ENCODE measurements at places on chromosomes 5 and 9.

GRCh38 chr9:18721995-18722310 lies 248.0 kb downstream of the ADAMTSL1 start:
- no peak for DNase-seq

DNA sequence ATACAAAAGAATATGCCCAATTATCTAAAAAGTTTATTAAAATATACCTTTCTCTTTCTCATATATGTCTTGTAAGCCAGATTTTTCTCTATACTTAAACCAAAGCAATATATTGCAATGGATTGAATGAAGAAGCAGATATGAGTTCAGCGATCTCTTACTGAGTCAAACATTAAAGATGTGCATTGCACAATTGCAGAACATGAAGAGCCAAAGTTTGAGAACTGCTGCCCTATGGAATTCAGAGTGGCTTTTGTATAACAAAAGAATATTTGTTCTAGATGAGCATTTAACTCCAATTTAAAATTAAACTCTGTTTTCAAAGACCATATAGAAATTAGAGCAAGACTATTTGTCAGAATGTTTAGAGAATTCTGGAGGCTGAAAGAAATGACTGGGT lies 519.0 kb upstream of the DAB2 start:
- DNase-seq = no peak

DNA sequence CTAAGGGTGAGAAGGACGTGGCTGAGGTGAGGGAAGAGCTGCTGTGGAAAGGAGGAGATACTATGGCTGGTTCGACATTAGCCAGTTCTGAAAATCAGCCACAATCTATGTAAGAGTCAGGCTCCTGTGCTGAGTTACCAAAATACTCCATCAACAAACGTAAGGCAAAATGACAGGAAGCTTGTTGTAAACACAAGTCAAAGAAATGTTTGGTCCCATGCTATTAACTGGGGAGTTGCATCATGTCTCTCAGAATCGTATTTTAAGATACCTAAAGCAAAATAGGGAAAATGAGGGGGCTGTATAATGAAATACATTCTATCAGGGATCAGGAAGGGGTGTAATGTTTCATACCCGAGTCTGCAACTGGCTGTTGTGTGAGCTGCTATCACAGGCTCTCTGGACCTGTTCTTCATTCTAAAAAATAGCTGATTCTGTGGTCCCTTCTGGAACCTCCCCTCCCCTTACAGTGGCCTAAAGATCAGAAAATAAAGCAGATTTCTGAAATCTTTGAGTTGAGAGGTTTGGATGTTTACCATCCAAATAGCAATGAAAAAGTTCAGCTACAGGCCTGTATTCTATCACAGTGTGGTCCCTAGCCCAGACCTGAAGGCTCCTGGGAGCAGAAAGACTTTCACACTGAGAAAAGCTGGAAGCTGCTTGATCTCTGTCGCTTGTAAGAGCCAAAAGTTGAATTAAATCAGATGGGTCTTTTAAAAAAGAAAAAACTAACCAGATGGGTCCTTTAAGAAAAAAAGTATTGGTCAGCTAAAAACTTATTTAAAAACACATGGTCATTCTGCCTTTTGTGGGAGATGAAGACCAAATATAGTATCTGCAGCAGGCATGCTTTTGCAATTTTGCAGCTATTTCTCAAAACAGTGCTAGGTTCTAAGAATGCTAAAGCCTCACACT lies 97.8 kb upstream of the SMC5 start:
- DNase-seq = no peak

DNA sequence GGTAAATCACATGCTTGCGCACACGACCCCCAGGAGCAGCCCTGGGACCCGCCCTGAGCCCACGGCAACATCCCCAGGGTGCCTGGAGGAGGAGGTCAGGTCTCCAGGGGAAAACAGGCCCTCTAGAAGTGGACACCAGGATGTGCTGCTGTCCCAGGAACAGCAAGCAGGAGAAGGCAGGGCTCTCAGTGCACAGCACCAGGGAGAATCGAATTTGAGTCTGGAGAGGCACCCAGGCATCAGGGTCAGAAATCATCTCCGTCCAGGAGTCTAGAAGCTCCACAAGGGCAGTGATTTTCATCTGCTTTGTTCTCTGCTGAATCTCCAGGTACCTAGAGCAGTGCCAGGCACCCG lies 93.6 kb downstream of the PAX5 start:
- DNase-seq = no peak

- DNase-seq = no peak
Observed at GRCh38 chr5:15796557-15796956, 296.6 kb downstream of the FBXL7 start.

- no peak for DNase-seq
Observed at GRCh38 chr5:136396886-136397285, 31.5 kb upstream of the TRPC7 start.

DNA sequence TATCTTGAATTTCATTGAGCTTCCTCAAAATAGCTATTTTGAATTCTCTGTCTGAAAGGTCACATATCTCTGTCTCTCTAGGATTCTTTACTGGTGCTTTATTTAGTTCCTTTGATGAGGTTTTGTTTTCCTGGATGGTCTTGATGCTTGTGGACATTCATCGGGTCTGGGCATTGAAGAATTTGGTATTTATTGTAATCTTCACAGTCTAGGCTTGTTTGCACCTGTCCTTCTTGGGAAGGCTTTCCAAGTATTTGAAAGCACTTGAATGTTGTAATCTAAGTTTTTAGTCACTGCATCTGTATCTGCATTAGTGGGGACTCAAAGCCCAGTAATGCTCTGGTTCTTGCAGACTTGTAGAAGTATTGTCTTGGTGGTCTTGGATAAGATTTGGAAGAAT lies 47.8 kb downstream of the SMIM15 start:
- no peak for DNase-seq

GRCh38 chr9:93599571-93600403 lies 23.4 kb downstream of the PHF2 start:
- no peak for DNase-seq

DNA sequence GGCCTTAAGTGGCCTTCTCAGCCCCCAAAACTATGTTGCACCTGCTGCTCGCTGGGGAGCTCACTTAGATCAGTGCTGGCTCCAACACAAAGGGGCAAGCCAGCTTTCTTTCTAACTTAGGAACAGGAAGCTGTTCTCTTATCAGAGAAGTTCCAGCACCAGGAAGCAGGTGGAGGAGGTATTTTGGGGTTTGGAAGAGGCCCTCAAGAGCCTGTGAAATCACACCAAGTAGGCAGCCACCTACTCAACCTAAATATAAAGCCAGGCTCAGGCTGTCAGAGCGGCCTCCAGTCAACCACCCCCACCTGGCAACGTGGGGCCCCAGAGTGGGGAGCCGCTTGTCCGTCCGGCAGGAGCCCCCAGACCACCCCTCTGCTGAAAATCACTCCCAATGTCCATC lies 152.8 kb downstream of the OLFM1 start:
- DNase-seq = no peak

GRCh38 chr5:157460921-157461792 lies 1.1 kb downstream of the NIPAL4 start:
- DNase-seq = no peak

DNA sequence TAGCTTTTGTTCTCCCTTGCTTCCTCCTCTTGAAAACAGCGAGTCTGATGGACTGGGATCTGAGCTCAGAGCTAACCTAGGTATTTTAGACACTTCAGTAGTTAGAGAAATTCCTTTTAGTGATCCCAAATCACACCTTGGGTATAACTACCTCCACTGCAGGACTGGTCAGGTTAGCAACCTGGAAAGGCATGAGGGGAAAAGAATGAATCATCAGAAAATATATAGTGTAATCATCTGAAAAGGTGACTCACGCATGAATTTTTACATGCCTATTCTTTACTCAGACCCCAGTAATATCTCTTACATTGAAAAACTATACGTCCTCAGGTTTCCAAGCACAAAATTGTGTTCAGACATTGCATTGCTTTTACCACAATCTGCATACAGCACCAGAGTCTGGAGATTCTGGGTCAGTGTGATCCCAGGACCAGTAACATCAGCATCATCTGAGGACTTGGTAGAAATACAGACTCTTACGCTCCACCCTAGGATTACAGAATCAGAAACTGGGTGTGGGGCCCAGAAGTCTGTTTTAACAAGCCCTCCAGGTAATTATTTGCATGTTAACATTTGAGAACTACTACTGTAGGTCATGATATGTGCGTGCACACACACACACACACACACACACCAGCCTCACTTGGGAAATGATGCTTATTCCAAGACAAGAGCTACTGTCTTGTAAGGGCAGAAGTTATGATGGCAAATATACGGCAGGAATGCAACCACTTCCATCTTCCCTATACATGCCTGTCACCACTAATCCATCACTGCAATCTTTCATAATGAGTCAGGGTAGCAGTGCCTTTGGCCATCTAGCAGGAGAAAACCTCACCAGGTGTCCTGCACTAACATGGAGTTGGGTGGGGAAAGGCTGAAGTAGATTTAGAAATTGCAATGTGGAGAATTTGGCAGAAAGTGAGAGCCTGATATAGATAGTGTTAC lies 271.6 kb upstream of the MAP3K1 start:
- no peak for DNase-seq

GRCh38 chr9:17757816-17758215 lies 178.9 kb downstream of the SH3GL2 start:
- no peak for DNase-seq

GRCh38 chr5:132298298-132299212 lies 4.4 kb downstream of the SLC22A4 start:
- no peak for DNase-seq

DNA sequence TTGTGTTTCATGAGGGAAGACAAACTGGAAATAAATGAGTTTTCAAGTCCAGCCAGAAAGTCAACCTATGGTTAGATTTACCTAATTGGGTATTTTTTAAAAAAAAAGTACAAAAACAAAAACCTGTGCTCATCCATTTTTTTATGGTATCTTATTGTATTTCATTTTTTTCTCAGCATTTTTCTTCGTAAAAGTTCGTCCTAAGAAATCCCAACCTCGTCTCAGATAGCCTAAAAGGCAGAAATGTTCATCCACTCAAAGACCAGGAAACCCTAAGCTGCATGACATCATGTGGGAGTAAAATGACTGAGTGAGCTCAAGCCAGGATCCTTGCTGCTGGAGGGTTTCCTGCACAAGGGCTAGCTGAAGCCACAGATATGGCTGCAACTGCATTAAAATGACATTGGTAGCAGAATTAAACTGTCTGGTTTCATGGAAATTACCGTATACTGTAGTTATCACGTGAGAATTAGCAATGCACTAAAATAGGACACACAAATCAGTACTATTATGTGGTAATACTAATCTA lies 70.4 kb downstream of the NFIB start:
- DNase-seq = no peak

DNA sequence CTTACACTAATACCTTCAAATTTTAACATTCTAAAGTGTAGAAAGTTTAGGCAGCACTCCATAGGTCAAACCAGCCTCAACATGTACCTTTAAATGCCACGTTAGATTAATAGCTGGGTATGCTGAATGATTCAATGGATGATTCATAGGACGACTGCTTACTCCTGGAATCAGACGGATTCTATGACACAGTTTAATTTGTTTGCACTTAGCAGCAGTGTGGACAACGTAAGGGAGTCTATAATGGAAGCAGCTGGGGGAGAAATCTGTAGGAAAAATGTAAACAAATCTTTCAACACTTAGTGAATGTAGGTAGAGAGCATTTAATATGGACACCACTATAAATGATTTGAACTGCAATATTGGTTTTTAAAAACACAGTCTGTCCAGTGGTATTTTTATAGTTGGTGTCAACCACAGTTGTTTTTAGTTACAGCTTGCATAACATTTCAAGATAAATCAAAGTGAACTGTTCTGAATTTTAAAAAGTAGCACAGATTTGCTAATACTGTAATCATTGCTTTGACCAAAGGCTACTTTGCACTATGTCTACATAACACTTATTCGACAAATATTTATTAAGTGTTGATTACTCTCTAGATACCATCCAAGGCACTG lies 701.5 kb upstream of the MEF2C start:
- DNase-seq = no peak

DNA sequence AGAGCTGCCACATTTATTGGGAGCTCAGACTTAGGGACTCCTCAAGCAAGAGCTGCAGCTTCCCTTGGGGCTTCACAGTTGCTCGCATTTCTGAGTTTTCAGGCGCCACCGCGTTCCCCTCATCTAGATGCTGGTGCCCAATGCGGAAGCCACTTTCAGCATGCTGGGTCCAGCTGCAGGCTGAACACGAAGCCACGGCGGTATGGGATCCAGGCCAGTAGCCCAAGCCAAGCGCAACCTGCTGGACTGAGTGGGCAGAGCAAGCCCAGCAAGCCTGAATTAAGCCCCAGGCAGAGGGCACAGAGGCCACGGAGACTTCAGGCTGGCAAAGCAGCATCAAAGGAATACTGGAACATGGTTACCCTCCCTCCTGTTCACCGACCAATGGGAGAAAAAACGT lies 391.5 kb downstream of the HTR1A start:
- DNase-seq = no peak

- no peak for DNase-seq
Observed at GRCh38 chr5:29114331-29114768, 2076.0 kb upstream of the CDH9 start.

GRCh38 chr9:136222906-136223285 lies 18.0 kb upstream of the LHX3 start:
- DNase-seq = no peak

GRCh38 chr5:95393279-95393678 lies 2.1 kb downstream of the FAM81B start:
- DNase-seq = no peak

- DNase-seq = no peak
Observed at GRCh38 chr9:127492616-127493015, 41.3 kb downstream of the LRSAM1 start.

DNA sequence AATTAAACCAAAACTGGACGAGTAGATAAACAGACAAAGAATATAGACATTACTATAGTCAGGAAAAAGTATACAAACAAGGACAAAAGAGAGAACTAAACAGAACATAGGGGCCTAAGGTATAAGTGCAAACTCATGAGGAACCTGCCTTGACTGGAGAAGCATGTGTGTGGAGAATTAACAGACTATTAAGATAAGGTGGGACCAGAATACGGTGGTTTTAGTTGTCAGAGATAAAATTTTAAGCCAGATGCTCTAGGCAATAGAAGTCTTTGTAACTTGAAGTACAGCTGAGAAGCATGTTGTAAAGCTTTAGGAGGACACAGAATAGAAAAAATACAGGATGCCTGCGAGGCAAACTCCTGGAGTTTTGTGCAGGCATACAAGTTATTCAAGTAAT lies 707.1 kb downstream of the PTPRD start:
- no peak for DNase-seq

- no peak for DNase-seq
Observed at GRCh38 chr5:170154297-170154696, 48.6 kb downstream of the FOXI1 start.

DNA sequence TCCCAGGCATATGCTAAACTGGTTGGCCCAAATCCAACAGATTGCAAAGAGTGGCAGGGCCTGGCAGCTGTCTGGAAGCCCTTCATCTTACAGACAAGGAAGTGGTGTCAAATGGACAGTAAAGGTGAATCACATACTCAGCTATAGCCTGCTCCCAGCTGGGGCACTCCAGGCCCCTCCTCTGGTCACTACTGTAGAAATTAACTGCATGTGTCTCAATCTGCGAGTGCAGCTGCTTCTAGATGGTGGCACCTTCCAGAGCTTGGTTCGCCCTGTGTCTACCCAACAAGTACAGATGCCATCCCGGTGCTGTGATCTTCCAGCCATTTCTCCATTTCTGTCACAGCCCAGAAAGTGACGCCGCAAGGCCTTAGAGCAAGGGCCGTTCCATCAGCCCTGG lies 50.2 kb downstream of the OTULIN start:
- no peak for DNase-seq

GRCh38 chr9:116312221-116312620 lies 158.6 kb downstream of the PAPPA start:
- no peak for DNase-seq

GRCh38 chr9:8733131-8733954 lies 933.8 kb upstream of the DMAC1 start:
- DNase-seq = no peak

- no peak for DNase-seq
Observed at GRCh38 chr5:173670130-173670651, 53.7 kb upstream of the BOD1 start.

Data from stimulated activated CD8-positive, alpha-beta memory T cell treated with anti-CD3 and anti-CD28 coated beads, Interleukin-15, amount 100 ng/mL, for 1 hour (primary cell).